ENCODE measurements at places on chromosomes 13 and 19. TPM values are rescaled to one million over a fixed set of nuclear protein-coding genes. Genes with fewer than 3 reads are reported as not detected.

- H3K36me3 ChIP-seq, result no peaks in the 10 kb centered on the region
- DNase-seq, result no peak
- H3K4me3 ChIP-seq, result no peak overlapping the region
- H3K4me1 ChIP-seq, result peaks cover 3% of the 10 kb centered on the region
- no peak overlapping the region for H3K27ac ChIP-seq
- peaks cover 10% of the 10 kb centered on the region for H3K27me3 ChIP-seq
Measured at GRCh38 chr13:37878921-37879320, 9.3 kb upstream of the TRPC4 start.

The AMH gene
- total RNA-seq, result 71.3 TPM

- H3K36me3 ChIP-seq, result no peaks in the 10 kb centered on the region
- no peak overlapping the region for H3K4me3 ChIP-seq
- peaks cover 23% of the 10 kb centered on the region for H3K4me1 ChIP-seq
- no peak overlapping the region for H3K27ac ChIP-seq
- no peaks in the 10 kb centered on the region for H3K27me3 ChIP-seq
Measured at GRCh38 chr13:24006520-24007248, 109.4 kb upstream of the C1QTNF9B start.

The NLRP7 gene
- not detected for total RNA-seq
